ENCODE measurements at places on chromosomes 7 and 10.

DNA sequence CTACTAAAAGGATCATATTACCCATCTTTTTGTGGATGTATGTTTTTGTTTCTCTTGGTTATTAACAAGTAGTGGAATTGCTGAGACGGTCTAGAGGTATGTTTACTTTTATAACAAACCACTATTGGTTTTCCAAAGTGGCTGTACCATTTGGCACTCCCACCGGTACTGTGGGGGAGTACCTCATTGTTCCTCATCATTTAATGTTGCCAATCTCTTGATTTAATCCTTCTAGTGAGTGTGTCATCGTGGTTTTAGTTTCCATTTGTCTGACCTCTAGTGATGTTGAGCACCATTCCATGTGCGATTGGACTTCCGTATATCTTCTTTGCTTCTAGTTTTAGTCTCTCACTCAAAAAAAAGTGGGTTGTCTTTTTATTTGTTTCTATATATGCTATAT, 50.4 kb downstream of the RBM33 start:
- DNase-seq: no peak

DNA sequence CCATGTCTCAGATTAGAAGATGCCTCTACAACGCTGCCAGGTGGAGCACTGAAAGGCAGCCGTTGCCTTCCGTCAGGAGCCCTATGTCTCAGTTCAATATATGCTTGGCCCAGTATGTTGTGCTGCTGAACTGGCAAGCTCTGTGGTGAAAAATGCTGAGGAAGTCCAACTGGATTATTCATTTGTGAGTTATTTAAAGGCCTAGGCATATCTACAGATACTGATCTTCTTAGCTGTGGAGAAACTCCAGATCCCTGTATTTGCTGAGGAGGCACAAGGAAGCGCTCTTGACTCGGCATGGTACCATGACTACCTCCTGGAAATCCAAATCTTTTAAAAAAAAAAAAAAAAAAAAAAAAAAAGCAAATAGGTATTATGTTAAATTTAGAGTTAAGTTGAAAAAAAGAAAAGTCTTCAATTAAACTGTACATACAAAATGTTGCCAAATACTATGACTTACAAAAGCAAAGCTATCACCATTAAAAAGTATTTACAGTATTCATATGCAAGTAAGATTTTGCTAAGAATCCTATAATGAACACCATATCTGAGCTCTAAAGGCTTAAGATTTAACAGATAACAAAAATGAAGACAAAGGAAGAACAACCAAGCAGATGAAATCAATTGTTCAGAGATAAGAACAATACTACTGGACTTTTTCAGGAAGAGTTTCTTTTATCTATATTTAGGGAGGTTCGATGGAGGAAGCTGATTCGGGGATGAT, 152.4 kb downstream of the GALNT11 start:
- DNase-seq: no peak

DNA sequence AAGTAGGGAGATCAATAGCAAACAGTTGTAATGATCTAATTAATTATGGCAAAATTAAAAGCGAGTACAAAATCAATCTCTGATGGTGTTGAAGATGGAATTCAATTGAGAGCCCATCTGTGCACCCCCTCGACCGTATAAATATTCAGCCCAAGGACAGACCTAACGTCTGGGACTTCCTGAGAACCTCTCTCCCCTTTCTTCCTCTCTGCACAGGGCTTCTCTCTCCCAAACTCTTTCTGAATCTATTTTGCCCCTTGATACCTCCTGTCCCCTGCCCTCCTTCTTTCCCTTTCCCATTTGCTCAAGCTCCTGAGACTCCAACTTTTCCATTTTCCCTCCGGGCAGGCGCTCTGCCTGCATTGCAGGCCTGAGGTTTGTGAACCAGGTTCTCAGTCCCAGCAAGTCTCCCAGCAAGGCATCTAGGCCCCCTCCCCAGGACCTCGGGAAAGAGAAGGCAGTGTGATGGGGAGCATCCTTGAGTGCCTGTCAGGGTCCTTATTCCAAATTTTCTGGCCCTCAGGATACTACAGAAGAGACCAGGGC, 8.5 kb upstream of the PAX2 start:
- DNase-seq: no peak

- no peak for DNase-seq
These were observed 328.2 kb upstream of the LRRN3 start for GRCh38 chr7:110762546-110763225.

DNA sequence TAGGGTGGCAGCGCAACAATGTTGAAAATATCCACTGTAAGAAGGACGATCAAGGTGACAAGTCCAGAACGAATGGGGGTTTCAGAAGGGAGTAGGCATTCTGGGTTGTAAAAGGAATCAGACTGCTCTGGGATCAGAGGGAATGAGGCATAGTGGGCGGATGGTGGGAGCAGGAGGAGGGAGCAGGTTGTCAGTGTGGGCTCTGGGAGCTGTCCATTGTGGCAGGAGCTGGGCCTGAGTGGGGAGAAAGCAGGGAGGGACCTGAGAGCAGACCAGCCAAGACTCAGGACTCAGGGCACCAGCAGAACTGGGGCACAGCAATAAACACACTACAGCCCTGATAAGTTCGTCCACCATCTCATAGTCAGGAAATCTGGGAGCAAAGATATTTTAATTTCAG, 292.6 kb upstream of the MKI67 start:
- no peak for DNase-seq

DNA sequence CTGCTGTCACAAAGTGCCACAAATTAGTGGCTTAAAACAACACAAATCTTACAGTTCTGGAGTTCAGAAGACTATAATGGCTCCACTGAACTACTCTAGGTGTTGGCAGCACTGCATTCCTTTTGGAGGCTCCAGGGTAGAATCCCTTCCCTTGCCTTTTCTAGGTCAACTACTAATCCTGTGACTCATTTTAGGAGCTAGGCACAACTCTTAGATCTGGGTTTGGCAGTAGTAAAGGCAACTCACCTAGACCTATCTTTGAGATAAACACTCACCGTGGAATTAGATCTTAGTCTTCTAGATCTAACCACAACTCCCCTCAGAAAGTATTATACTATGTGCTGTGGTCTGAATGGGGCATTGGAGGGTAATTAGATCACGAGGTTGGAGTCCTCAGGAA, 60.4 kb downstream of the ANKIB1 start:
- DNase-seq: no peak

- no peak for DNase-seq
These were observed 1073.6 kb downstream of the XPNPEP1 start for GRCh38 chr10:108849688-108850087.

Measured in CD4-positive, CD25-positive, alpha-beta regulatory T cell (primary cell).